NCI-H1694 (cell line): ENCODE measurements at places on chromosomes 6 and 20.

DNA sequence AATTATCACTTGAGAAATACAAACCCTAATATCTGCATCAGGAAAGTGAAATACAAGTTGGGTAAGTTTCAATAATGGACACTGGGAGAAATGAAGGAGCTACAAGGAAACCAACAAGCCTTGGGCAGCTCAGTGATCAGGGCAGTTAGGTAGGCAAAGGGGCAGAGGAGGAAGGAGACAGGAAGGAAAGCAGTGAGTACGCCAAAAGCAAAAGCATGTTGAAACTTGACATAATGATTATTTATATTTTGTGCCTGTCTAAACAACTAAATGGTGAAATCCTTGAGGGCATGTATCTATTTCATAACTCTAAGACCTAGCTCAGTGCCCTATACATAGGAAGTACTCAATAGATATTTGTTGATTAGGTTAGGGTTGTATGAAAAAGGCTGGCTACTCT lies 23.3 kb downstream of the PXT1 start:
- no peak for DNase-seq

GRCh38 chr6:16103722-16104121 lies 25.2 kb upstream of the MYLIP start:
- DNase-seq: peak; percentile 86

GRCh38 chr6:57303931-57304681 lies 13.3 kb upstream of the PRIM2 start:
- no peak for DNase-seq

GRCh38 chr6:91697010-91697695 lies 1110.3 kb upstream of the MAP3K7 start:
- no peak for DNase-seq

GRCh38 chr6:89242574-89243330 lies 25.6 kb upstream of the GABRR1 start:
- DNase-seq: peak; percentile 56

DNA sequence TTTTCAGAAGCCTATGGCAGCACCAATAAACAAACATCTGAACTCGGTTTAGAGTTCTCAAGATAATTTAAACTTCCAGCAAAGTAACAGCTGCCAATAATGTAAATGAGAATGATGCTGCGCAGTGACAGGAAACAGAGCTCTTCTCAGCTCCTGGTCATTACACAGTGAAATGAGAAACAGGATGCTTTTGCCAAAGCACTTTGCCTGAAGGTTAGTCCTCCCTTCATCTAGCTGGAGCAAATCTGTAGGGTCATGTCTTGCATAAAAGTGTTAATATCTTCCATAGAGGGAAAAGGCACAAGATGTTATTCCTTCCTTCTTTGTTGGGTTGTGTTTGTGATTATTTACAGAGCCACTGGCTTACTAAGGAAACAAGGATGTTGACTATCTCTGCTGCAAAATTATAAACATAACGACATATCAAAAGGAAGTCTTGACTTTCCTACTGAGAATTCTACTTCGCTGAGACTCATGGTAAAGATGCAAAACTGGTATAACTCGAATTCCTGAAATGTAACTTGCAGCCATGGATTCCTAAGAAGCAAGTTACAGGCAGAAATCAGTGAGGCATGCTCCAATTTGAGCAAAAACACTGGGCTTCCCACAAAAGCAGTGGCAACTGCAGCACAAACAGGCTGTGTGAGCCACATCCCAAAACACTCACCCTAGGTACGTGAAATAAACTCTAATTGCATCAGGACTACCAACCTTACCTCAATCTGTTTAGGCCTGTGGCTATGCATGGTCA lies 102.5 kb upstream of the BEND6 start:
- DNase-seq: no peak

GRCh38 chr6:45415788-45416518 lies 38.2 kb upstream of the SUPT3H start:
- DNase-seq: no peak

- no peak for DNase-seq
Observed at GRCh38 chr6:127222418-127222817, 44.2 kb upstream of the RNF146 start.

DNA sequence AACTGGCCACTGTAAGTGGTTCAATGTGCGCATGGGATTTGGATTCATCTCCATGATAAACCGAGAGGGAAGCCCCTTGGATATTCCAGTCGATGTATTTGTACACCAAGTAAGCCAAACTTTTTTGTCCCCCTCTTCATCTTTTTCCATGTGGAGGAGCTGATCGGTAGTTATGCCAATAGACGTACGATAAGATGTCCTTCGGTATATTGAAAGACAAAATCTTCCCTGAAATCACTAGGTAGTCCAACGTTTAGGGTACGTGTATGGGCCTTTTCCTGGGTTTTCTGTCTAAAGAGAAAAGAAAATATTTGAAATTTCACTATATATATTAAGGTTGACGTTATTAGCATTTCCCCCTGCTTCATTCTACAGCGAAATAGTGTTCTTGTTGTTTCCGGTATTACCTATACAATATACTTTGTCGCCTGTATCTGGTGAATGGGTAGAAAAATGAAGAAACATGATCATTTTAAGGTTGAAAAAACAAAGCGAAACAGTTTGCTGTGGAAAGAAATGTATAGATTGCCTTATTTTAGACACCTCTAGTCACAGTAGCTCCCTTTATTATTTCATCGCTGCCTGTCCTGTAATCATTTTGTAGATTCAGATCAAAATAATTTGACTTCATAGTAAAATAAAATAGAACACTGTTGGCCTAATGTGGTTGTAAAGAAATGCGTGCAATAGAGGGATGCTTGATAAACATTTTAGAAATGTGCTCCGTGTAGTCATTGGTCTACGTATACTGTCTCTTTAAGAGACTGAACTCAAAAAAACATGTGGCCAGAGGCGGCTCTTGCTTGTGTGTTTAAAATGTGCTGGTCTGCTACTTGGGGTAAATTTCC lies 1.5 kb downstream of the LIN28B start:
- no peak for DNase-seq

GRCh38 chr6:33013608-33014007 lies 4.2 kb upstream of the HLA-DOA start:
- DNase-seq: no peak

DNA sequence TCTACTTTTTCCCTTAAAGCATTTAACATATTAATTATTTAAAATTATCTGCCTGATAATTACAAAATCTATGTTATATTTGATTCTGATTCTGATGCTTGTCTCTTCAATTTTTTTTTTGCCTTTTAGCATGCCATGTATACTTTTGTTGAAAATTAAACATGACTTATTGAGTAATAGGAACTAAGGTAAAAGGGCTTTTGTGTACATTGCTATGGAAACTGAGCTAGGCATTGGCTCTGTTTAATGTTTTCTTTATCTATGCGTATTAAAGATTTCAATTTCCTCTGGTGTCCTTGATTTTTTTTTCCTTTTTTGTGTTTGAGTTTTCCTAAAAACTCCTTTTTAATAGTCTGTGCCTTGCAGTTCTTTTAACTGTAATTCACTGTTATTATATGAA lies 805.2 kb downstream of the DHX35 start:
- no peak for DNase-seq

DNA sequence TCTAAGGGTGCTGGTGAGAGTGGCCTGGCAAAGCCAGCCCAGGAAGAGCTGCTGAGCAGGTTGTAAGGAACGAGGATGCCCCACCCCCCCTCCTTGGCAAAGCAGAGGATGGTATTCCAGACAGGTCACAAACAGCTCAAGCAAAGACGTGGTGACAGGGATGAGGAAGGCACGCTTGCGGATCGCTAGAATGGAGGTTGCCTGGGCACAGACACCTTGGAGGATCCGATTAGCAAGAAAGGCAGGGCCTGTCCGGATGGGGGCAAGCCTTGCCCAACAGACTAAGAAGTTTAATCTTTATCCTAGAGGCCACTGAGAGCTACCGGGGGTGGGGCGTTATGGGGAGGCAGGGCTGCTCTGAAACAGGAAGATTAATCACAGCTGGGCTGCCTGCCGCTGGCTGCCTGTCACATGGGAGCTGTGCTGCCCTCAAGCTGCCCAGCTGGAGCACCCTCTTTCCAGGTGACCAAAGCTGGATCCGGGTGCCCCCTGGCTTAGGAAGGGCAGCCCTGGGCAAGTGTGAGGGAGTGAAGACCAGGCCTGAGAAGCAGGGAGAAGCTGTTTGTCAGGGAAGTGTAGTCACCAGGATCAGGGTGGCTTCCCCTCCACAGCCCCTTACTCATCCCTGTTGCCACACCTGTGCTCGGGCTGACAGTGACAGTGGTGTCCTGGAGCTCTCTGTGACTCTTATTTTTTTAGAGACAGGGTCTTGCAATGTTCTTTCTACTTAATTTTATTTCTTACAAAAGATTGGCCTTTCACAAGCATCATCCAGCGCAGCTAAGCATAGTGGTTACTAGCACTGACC lies 9.1 kb upstream of the MAPK13 start:
- DNase-seq: no peak

GRCh38 chr20:905396-905961 lies 10.7 kb downstream of the ANGPT4 start:
- no peak for DNase-seq

GRCh38 chr6:96934087-96934486 lies 9.6 kb downstream of the KLHL32 start:
- no peak for DNase-seq

DNA sequence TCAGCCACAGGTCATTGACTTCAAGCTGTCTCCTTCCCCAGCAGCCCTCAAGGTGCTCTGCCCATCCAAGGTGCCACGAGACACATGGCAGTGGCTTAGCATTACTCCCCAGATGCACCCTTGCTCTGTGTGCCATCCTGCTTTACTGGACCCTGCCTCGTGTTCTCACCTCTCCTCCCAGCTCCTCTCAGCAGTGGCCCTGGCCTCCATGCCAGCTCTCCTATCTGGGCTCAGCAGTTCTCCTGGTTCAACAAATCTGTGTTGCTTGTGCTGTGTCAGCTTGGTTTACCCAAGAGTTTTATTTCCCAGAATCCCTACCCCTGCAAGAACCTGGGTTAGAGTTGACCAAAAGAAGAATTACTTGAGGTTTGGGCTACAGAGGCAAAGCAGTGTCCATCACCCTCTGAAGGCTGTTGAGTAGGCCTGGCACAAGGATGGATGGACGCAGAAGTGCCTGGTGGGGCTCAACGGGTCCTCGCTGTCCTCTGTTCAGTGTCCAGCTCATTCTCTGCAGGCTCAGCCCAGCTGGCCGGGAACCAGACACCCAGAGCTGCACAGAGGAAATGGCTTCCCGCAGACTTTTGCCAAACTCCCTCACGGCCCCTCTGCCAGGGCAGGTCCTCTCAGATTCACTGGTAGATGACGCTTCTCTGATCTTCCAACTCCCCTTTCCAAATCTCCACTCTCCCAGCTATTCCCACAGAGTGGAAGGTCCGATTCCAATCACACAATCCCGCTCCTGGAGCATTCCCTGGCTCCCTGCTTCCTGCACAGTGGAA lies 82.6 kb downstream of the FOXA2 start:
- DNase-seq: no peak

DNA sequence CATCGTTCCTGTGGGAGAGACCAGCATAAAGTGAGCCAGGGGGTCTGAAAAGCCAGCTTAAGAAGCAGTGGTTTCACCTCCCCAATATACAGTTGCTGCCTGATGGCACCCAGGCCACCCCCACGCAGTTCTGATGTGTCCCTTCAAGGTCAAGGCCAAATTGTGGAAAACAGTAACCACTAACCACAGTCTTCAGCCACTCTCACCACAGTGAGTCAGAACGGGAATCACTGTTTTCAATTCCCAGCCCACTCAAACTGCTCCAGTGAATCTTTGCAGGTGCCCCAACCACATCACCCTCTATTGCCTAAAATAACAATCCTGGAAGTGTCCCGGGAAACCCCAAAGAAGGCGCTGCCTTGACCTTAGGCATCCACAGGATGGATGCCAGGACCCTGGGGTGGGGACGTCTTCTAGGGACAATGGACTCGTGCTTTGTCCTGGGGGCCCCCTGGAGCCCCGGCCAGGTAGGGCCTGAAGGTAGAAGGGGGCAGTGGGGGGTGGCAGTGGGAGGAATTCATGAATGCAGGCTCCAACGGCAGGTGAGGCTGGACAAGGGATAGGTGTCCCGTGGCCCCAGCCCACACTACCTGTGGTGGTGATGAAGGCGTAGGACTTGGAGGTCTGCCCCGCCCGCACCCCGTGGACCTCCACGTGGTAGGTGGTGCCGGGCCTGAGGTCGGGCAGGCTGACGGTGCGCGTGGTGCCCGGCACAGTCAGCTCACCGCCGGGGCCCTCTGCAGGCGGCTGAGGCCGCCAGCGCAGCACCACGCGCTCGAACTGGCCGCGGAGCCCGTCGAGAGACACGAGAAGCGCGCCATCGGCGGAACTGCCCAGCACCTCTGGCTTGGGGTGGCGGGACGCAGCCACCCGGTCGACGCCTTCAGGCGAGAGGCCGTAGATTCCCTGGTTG lies 22.2 kb downstream of the TNXB start:
- DNase-seq: no peak
